ENCODE measurements at places on chromosomes 3 and 15.

- no peak for DNase-seq
- no peaks in the 10 kb centered on the region for H3K36me3 ChIP-seq
- no peak overlapping the region for H3K27ac ChIP-seq
- no peaks in the 10 kb centered on the region for H3K4me1 ChIP-seq
Observed at GRCh38 chr15:53297828-53298227, 461.6 kb downstream of the WDR72 start.

DNA sequence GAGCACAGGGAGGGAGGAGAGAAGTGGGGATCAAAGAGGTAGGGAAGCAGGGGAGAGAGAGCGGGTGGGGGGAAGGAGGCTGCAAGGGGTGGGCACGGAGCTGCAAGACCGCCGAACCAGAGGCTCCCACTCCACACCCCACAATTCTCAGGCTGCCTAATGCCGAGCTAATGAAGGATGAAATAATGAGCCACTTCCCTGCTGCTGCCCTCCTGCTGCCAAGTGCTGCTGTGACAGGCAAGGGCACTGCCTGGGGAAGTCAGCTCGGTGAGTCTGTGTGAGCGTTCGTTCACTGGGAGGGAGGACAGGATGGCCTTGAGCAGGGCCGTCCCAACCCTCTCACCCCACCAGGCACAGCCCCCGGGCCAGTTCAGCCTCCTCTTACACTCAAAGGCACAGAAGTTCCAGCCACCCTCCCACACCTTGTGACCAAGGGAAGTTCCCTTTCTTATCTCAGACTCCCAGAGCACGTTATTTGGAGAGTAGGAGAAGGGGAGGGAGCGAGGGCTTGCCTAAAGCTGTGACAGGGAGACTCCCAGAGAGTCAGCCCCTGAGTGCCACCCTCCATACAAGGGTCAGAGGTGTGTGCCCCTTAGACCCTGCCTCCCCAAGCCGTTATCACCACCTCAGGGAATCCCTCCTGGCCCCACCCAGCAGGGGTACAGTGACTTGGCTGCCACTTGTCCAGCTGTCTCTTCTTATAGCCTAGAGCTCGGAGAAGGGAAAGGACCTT is 12.4 kb downstream of the GLYCTK start:
- H3K27ac ChIP-seq, result peak overlapping the region; percentile 88
- H3K36me3 ChIP-seq, result peaks cover 17% of the 10 kb centered on the region
- peak overlapping the region; percentile 41 for H3K4me3 ChIP-seq
- H3K4me1 ChIP-seq, result peaks cover 22% of the 10 kb centered on the region
- no peaks in the 10 kb centered on the region for H3K27me3 ChIP-seq

GRCh38 chr15:35139822-35140221 is 54.7 kb upstream of the NANOGP8 start:
- H3K4me1 ChIP-seq, result no peaks in the 10 kb centered on the region
- no peak overlapping the region for H3K27ac ChIP-seq
- H3K4me3 ChIP-seq, result no peak overlapping the region
- no peaks in the 10 kb centered on the region for H3K27me3 ChIP-seq
- H3K36me3 ChIP-seq, result no peaks in the 10 kb centered on the region

- peaks cover 22% of the 10 kb centered on the region for H3K27me3 ChIP-seq
- H3K4me3 ChIP-seq, result no peak overlapping the region
- DNase-seq, result no peak
- H3K27ac ChIP-seq, result no peak overlapping the region
Observed at GRCh38 chr3:57009802-57010201, 50.7 kb upstream of the SPATA12 start.

DNA sequence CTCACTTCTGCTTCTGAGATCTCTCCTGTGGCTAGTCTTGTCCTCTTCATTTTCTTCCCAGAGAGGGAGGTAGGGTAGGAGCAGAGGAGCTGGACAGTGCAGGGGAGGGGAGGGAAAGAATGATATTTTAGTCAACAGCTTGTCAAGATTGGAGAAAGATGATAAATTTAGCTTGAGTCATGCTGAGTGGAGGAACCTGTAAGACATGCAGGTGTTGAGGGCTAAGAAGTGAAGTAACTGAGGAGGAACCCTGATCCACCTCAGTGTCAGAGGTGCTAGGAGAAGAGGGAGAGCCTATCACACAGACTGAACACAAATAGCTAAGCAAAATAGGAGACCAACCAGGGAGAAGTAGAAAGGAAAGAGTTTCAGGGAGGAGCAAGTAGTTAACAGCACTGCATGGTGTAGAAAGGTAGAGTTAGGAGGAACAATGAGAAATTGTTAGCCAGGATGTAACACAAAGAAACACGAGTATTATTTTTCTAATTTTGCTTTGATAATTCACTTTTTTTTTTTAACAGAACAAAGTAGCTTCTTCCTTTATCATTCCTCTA is 108.2 kb upstream of the CHRM5 start:
- DNase-seq, result no peak
- peaks cover 30% of the 10 kb centered on the region for H3K36me3 ChIP-seq
- H3K4me3 ChIP-seq, result no peak overlapping the region
- no peak overlapping the region for H3K27ac ChIP-seq
- H3K27me3 ChIP-seq, result no peaks in the 10 kb centered on the region
